ENCODE measurements at places on chromosomes 2 and 18.

DNA sequence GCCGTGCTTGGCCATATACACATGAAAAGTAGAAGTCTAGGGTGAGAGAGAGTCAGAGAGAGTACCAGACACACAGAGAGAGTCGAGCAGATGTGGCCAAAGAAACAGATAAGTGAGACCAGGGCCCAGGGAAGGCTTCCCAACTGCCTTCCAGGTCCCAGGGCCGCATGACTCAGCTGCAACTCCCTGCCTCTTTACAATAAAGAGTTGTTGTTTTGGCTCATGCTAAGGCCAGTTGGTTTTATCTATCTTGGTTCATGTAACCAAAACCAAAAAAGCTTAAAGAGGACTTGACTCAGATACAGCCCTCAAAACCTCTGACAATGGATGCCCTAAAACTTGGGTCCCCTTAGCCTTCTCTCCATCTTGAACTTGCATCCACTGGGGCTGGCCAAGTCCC is 36.9 kb downstream of the REEP1 start:
- no peak for DNase-seq

GRCh38 chr18:54130177-54130576 is 94.3 kb downstream of the MBD2 start:
- no peak for DNase-seq

GRCh38 chr2:205372141-205372540 is 310.2 kb upstream of the NRP2 start:
- DNase-seq, result no peak

DNA sequence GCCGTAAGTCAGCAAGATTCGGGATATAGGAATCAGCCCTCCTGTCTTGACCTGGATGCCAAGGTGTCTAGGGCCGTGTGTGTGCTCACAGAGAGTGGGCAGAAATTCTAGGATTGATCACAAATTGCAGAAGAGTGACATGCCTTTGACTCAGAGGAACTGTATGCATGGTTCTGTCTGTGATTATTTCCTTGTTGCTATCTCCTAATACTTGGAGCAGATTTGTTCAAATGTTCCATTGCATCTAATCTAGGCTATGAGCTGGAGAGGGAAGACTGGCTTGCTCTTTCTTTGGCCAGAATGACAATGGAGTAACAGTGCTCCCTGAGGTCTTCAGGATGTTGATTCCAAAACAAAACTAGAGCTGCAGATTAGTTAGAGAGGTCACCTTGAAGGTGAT is 115.0 kb downstream of the EN1 start:
- DNase-seq, result no peak

- DNase-seq, result no peak
Measured at GRCh38 chr18:73962256-73962655, 185.4 kb downstream of the FBXO15 start.

GRCh38 chr18:52242711-52243110 is 97.3 kb upstream of the DCC start:
- DNase-seq, result no peak

DNA sequence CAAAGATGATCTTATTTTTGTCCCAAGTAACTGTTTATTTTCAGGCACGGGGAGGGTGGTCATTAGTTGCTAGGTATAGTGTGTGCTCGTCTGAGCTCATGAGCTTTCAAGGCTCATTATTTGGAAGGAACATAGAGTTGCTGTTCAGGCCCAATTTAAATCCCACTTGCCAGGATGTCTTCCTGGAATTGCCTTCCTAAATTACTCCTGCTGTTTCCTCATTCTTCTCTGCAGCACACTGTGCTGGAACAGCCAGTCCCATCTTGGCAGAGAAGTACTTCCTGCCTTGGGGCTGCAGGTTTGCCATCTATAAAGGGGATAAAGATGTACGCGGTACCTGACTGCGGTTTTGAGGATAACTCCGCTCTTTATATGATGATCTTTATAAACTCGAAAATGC is 37.3 kb downstream of the GREB1 start:
- no peak for DNase-seq

- no peak for DNase-seq
Measured at GRCh38 chr2:16632598-16632997, 33.0 kb downstream of the CYRIA start.

- DNase-seq, result peak; percentile 16
Measured at GRCh38 chr2:241808721-241809382, at the start of gene NEU4. Gene NEU4 (plus strand): TSS chr2:241809193. CDS start chr2:241814485, 5,292 bp downstream.

DNA sequence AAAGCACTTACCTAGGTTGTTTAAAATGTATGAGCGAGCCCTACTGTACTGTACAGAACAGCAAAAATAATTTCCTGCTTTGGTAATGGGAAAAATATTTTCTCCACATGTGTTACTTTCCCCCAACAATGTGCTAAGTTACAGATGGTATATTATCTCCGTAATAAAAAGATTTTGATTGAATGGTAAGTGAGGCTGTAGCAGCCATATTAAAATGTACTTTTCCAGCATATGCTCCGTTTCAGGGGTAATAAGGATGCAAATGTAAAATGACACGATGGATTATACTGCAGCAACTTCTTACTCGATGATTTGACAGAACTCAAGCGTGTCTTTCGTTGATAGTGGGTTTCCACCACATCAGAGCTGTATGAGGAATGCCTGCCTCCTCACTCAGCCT is 50.5 kb downstream of the OSBPL6 start:
- DNase-seq, result no peak

DNA sequence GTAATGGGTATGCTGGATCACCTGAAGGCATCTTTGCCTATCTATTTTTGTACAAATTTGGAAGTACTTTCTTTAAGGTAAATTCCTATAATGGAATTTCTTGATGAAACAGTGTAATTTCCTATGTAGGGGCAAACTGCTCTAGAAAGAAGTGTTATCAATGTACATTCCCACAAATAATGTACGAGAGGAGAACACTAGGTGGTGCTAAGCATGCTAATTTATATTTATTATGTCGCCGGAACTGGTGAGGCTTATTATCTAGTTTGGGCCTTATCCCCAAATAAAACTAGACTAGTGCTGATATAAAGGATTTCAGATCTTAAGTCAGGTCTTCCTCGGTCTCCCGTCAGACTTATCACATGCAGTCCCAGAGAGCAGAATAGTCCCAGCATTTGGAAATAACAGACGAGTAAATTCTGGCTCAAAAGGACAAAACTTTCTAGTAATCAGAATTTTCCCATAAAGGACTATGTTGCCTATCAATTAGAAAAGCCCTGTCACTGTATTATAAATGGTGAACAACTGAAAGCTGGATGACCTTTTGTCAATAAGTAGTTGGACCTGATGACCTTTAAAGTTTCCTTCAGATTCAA is 86.9 kb upstream of the RBBP8 start:
- peak; percentile 53 for DNase-seq

DNA sequence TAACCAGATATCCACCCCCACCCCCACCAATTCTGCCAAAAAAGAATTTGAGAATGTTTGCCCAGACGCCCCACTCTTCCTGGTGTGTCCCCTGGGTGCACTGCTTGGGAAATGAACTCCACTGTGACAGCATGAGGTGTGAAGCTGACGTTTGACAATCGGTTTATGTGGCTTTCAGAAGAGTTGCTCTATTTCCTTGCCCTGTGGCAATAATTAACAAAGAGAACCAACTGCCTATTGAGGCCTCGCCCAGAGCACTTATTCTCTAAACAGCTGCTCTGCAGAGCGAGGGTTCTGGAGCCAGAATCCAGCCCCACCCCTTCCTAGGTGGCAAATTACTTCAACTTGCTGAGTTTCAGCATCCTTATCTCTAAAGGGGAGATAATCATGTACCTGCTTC is 115.8 kb upstream of the SIX3 start:
- no peak for DNase-seq

DNA sequence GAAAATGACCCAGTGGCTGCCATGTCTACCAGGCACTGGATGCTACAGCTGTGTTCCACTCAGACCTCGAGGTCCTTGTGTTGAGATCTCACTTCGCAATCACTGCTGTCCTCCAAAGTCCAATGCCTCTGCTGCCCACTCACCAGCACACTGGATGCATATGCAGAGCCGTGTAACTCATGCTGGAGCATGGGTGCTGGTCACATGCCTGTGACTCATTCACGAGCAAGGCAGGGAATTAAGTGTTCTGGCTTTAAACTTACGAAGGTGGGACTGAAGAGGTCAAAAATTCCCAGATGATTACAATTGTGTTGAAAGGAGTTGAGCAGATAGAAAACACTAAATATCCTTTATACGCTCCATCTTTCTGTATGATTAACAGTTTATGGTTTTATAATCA is 417.5 kb downstream of the NUP35 start:
- no peak for DNase-seq

- no peak for DNase-seq
Measured at GRCh38 chr2:9256570-9257043, 50.0 kb downstream of the ASAP2 start.

- no peak for DNase-seq
Measured at GRCh38 chr2:148932536-148932935, 57.5 kb downstream of the KIF5C start.

- no peak for DNase-seq
Measured at GRCh38 chr2:12293874-12294273, 422.9 kb upstream of the TRIB2 start.

- DNase-seq, result no peak
Measured at GRCh38 chr18:63070767-63071502, 248.6 kb downstream of the BCL2 start.

DNA sequence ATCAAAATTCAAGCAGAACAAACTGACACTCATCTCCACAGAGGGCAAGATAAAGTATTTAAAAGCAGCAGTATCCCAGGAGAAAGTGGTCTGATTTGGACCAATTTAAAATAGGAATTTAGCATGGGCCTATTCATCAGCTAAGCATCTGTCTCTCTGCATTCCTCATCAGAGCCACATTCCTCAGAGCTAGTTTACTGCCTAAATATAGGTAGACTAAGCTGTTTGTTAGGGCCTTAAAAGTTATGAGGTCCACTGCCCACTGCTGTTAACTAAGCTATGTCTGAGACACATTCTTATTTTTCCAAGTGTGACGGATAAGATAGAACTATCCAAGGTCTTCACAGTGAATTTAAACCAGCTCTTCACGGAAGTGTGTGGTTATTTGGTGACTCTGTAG is 17.6 kb downstream of the NEB start:
- no peak for DNase-seq

GRCh38 chr2:41962922-41963622 is 84.7 kb upstream of the PKDCC start:
- no peak for DNase-seq

GRCh38 chr18:77210249-77210648 is 39.4 kb upstream of the GALR1 start:
- no peak for DNase-seq

DNA sequence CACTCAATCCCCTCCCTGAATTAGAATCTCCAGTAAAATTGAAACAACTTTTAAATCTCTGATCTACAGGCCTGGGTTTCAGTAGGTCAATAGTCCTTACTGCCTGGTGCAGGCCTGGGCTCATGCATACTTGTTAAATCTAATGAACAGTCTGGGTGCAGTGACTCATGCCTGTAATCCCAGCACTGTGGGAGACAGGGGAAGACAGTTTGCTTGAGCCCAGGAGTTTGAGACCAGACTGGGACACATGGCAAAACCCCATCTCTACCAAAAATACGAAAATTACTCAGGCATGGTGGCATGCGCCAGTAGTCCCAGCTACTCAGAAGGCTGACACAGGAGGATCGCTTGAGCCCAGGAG is 94.7 kb upstream of the SP3 start:
- DNase-seq, result no peak

DNA sequence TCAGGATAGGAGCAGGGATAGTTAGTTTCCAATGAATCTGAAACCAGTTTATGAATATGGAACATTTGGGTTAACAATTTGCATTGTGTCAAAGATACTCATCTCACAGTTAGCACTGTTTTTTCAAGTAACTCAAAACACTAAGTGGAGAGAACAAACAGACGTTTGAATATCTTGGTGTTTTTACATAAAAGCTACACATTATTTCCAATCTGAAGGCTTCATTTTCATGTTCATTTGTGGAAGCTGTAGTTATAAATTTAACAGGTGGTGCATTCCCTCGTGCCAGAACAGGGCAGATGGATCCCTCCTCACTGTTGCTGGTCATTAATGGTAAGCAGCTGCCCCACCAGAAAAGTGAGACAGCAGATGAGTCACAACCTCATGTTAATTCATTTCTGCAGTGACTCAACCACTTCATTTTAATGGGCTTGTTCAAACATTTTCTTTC is 286.9 kb downstream of the TMX3 start:
- DNase-seq, result no peak

- DNase-seq, result no peak
Measured at GRCh38 chr18:5036523-5036922, 160.5 kb downstream of the AKAIN1 start.

DNA sequence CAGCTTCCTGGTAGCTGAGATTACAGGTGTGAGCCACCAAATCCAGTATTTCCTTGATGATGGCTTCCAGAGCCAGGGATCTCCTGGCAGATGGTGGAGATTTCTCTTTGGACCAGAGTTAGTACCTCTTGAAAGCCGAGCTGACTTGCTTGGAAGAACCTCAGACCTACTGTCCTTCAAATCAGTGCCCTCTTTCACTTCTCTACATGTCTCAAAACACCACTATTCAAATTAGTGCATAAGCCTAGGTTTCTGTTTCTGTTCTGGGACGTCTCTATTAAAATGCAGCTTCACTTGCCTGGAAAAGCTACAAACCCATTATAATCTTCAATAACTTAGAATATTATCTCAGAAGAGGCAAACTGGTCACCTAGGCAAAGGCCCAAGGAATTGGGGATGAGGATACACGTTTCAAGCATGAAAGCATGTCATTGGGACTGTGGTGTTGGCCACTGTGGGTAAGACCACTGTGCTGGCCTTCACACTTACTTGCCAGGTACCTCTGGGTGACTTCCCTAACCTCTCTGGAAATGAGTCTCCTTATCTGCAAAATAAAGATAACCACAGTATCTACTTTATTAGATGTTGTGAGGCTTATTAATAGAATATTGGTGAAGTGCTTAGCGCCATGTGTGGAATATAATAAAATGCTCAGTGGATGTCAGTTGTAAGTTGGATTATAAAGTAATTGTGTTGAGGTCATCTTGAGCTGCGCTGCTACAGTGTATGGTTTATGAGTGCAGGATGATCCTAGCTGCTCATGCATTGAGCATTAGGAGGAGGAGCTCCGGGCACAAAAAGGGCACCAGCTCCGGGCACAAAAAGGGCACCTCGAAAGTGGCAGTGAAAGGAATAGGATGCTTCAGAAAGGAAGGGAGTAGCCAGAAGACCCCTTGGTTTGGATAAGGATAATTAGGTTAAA is 84.5 kb downstream of the DOCK10 start:
- DNase-seq, result no peak

GRCh38 chr18:44473394-44474066 is 207.2 kb upstream of the SETBP1 start:
- no peak for DNase-seq
